ENCODE measurements at places on chromosomes 5 and 9. TPM values are rescaled to one million over a fixed set of nuclear protein-coding genes. Genes with fewer than 3 reads are reported as not detected.

GRCh38 chr9:114779352-114779845 lies 26.4 kb downstream of the TNFSF15 start:
- H3K4me3 ChIP-seq: no peak overlapping the region
- H3K27me3 ChIP-seq: peaks cover 15% of the 10 kb centered on the region
- H3K27ac ChIP-seq: no peak overlapping the region
- H3K36me3 ChIP-seq: no peaks in the 10 kb centered on the region
- no peaks in the 10 kb centered on the region for H3K4me1 ChIP-seq

DNA sequence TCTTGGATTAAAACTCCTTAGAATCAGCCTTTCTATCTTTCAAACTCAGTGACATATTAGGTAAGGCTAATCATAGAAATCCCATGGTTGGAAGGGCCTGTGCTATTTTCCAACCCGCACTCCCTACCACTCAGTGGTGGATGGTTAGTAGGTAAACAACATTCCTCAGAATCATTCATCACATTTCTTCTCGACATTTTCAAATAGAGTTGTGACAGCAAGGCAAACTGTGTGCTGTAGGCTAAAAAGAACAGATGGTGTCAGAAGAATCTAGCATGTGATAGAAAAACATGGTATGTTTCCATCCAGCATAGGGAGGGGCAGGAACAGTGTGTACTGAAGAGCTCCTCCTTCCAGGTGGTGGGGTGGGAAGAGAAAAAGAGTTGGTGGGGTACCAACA lies 227.3 kb upstream of the NMUR2 start:
- no peaks in the 10 kb centered on the region for H3K27me3 ChIP-seq
- H3K27ac ChIP-seq: no peak overlapping the region
- no peak overlapping the region for H3K4me3 ChIP-seq
- H3K4me1 ChIP-seq: no peaks in the 10 kb centered on the region
- no peaks in the 10 kb centered on the region for H3K36me3 ChIP-seq

DNA sequence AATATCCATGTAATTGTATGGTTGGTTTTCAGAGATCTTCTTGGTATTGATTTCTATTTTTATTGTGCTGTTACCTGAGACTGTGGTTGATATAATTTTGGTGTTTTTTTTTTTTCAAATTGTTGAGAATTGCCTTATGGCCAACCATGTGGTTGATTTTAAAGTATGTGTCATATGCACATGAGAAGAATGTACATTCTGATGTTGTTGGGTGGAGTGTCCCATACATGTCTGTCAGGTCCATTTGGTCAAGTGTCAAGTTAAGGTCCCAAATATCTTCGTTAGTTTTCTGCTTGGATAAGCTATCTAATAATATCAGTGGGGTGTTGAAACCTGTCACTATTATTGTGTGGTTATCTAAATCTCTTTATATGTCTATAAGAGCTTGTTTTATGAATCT lies 160.0 kb upstream of the ITGA1 start:
- no peak overlapping the region for H3K4me3 ChIP-seq
- H3K36me3 ChIP-seq: no peaks in the 10 kb centered on the region
- H3K4me1 ChIP-seq: no peaks in the 10 kb centered on the region
- H3K27ac ChIP-seq: no peak overlapping the region
- DNase-seq: no peak

DNA sequence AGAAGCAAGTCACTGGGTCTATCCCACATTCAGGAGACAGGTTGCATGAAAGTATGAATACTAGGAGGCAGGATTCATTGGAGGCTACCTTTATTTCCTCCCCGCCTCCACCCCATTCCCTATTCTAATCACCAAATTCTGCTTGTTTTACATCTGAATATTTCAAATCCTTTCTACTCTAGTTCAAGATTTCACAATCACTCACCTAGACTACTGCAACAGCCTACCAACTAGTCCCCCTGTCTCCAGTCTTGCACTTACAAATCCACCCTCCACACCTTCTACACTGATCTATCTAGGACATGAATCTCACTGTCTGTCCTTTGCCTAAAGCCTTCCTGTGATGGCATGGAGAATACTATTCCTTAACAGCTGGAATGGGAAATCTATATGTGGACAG lies 6.4 kb upstream of the KIF27 start:
- no peaks in the 10 kb centered on the region for H3K27me3 ChIP-seq
- H3K27ac ChIP-seq: no peak overlapping the region
- H3K4me3 ChIP-seq: no peak overlapping the region

DNA sequence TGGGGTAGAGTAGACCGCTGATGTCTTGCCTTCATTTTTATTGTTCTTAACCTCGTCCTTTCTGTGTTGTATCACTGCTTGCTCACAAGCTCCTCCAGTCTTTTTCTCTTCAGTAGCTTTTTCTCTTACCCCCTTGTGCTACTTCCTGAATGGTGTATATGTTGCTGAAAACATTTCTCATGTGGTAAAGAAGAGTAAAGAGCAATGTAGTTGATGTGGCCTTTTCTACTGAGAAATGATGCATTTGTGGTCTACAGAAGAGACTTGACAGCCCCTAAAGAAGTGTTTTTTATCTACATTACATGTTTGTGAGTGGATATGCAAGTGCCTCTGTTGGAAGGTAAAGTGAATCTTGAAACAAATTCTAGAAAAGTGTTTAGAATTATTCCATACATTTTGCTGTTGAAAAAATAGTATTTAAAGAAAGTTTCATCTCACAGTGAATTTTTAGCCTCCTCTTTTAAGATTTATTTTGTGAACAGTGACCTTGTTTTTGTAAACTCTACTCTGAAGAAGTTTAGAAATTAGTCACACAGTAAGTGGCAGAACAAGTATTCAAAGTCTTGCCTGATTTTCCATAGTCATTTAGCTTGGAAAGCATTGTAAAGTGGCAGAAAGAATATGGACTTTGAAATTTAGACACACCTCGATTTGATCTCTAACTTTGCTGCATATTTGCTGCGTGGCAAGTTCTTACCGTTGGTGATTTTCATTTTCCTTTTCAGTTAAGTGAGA lies 17.4 kb downstream of the CDC42SE2 start:
- peak overlapping the region; percentile 77 for H3K27ac ChIP-seq
- H3K27me3 ChIP-seq: no peaks in the 10 kb centered on the region
- H3K36me3 ChIP-seq: peaks cover 4% of the 10 kb centered on the region
- peaks cover 84% of the 10 kb centered on the region for H3K4me1 ChIP-seq

- H3K36me3 ChIP-seq: no peaks in the 10 kb centered on the region
- H3K27ac ChIP-seq: no peak overlapping the region
- H3K27me3 ChIP-seq: peaks cover 8% of the 10 kb centered on the region
- no peak for DNase-seq
- H3K4me1 ChIP-seq: no peaks in the 10 kb centered on the region
- H3K4me3 ChIP-seq: no peak overlapping the region
These were observed 103.9 kb upstream of the MEGF10 start for GRCh38 chr5:127186657-127187056.

- H3K36me3 ChIP-seq: no peaks in the 10 kb centered on the region
- H3K4me1 ChIP-seq: no peaks in the 10 kb centered on the region
- H3K27ac ChIP-seq: no peak overlapping the region
- no peak overlapping the region for H3K4me3 ChIP-seq
- H3K27me3 ChIP-seq: no peaks in the 10 kb centered on the region
These were observed 439.3 kb upstream of the ADAMTS16 start for GRCh38 chr5:4700871-4701270.

- H3K4me1 ChIP-seq: peaks cover 17% of the 10 kb centered on the region
- no peaks in the 10 kb centered on the region for H3K36me3 ChIP-seq
- DNase-seq: no peak
- no peaks in the 10 kb centered on the region for H3K27me3 ChIP-seq
- H3K27ac ChIP-seq: no peak overlapping the region
These were observed 1.5 kb downstream of the NEK6 start for GRCh38 chr9:124259158-124259808.

GRCh38 chr5:139426203-139426885 lies 13.0 kb downstream of the DNAJC18 start:
- no peak for DNase-seq
- H3K27me3 ChIP-seq: no peaks in the 10 kb centered on the region
- no peak overlapping the region for H3K27ac ChIP-seq
- peaks cover 5% of the 10 kb centered on the region for H3K4me1 ChIP-seq
- H3K4me3 ChIP-seq: no peak overlapping the region

DNA sequence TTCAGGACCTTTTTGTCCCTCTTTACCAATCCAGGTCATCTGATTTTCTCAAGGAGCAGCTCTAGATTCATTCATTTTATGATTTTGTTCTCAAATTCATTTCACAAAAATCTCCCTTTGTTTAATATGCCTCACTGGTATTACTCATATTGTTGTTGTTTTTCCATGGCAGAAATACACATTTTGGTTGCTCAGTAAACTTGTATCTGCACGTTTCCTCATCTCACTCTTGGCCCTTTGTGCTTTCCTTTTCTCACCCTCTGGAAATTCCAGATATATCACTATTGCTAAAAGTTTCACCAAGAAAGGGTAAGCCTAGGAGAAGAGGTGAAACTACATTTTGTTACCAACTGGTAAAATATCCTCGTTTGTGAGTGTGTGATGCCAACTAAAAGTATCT lies 14.8 kb downstream of the ASPN start:
- H3K36me3 ChIP-seq: no peaks in the 10 kb centered on the region
- no peak overlapping the region for H3K4me3 ChIP-seq
- H3K4me1 ChIP-seq: no peaks in the 10 kb centered on the region
- no peaks in the 10 kb centered on the region for H3K27me3 ChIP-seq
- no peak overlapping the region for H3K27ac ChIP-seq

Gene GLE1
- 34.1 TPM for polyA plus RNA-seq

Gene GARIN3
- not detected for polyA plus RNA-seq

Gene SPAAR
- polyA plus RNA-seq: not detected

Gene OR13D1
- not detected for polyA plus RNA-seq

Gene DNAJC18
- polyA plus RNA-seq: 5.6 TPM

Gene FBP1
- polyA plus RNA-seq: 6.7 TPM
